AG04450 (cell line): ENCODE measurements at places on chromosomes 3 and 15.

DNA sequence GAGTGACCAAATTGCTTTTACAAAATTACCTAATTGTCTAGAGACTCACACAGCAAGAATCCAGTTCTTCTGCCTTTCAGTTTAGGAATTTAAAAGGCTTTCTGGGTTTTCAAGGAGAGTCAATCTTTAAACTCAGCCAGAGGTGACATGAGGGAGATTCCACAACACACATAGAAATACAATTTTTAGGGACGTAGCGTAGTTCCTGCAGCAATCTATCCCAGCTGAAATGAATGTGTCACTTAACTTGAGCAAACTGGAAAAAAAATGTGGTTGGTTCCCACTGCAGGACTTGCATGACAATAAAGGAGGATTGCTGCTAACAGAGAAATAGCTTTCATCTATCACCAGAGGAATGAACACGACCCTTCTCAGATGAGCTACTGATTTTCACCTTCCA, 269.7 kb downstream of the OTOL1 start:
- DNase-seq = no peak

DNA sequence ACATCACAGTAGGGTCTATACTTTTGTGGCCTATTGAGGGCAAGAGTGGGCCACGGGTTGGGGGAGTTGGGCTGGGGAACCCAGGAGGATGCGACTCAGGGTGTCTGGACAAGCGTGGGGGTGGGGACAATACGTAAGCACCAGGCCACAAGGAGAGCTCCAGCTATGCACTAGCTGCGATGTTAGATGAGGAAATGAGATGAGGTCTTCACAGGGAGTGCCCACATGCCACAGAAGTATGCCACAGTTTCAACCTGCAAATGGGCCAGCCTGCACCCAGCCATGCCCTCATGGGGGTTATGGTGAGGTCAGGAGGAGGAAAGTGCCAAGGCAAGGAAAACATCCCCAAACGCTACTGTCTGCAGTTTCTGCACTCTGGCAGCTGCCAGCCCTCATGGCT, 30.5 kb downstream of the CACNA2D2 start:
- no peak for DNase-seq

DNA sequence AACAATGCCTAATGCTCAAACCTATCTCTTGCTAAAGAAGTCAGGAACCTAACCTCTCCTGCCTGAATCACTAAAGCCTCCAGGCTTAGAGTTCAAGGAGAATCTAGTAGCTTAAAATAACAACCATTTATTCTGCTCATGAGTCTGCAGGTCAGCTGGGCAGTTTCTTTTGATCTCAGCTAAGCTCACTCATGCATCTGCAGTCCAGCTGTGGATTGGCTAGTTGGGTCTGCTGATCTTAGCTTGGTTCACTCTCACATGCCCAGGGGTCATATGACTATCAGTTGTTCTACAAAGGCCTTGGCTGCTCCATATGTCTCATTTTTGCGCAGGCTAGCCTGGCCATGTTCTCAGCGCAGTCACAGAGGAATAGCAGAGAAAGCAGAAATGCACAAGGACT, 109.2 kb upstream of the STT3B start:
- DNase-seq = peak; percentile 15

- DNase-seq = no peak
These were observed 10.3 kb upstream of the GPR160 start for GRCh38 chr3:170027233-170028102.

DNA sequence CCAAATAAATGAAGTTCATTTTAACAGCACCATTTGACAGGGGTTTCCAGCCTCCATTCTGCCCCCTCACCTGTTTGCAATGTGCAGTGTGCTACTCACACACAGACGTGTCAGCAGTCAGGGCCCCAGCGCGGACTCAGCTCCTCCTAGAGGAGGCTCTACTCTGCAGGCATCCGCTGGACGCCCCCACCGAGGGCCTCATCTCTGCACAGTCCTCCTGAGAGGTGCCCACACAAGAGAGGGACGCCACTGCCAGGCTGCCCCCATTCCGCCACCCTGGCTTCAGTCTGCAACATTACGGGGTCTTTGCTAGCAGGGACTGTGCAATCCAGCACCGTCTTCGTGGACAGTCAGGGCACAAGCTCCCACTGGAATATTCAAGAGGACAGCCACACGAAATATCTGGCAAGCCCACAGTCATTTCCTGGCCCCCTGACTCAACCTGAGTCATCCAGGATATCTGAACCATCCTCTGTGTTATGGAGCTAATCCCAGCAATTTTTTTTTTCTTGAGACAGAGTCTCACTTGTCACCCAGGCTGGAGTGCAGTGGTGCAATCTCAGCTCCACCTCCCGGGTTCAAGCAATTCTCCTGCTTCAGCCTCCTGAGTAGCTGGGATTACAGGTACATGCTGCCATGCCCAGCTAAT, 255.0 kb downstream of the OCA2 start:
- DNase-seq = peak; percentile 6

DNA sequence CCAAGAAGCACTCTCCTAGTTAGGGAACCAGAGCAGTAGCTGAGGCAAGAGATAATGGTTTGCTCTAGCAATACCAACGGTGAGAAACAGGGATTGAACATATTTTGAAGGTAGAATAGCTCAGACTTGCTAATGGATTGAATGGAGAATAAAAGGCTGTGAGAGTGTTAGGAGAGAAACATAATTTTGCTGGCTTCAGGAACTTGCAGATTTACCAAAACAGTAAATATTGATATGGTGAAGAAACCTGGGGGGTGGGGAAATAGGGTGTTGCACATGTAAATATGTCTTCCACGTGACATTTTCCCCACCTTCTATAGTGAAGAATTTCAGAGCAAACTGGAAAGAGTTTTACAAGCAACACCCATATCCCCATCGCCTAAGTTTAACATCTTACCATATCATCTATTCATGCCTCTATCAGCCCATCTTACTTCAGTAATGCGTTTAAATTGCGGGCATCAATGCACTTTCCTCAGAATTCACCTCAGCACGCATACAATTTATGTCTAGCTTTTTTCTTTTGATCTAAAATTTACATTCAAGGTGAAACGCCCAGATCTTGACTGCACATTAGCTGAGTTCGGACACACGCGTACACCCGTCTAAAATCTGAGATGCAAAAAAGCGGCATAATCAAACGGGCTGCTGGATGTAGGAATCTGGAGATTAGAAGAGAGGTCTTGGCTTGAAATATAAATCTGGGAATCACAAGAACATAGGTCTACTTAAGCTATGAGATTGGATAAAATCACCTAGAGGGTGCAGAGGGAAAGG, 891 bp upstream of the NR1D2 start:
- DNase-seq = no peak

GRCh38 chr3:28103861-28104260, 137.6 kb upstream of the CMC1 start:
- no peak for DNase-seq

DNA sequence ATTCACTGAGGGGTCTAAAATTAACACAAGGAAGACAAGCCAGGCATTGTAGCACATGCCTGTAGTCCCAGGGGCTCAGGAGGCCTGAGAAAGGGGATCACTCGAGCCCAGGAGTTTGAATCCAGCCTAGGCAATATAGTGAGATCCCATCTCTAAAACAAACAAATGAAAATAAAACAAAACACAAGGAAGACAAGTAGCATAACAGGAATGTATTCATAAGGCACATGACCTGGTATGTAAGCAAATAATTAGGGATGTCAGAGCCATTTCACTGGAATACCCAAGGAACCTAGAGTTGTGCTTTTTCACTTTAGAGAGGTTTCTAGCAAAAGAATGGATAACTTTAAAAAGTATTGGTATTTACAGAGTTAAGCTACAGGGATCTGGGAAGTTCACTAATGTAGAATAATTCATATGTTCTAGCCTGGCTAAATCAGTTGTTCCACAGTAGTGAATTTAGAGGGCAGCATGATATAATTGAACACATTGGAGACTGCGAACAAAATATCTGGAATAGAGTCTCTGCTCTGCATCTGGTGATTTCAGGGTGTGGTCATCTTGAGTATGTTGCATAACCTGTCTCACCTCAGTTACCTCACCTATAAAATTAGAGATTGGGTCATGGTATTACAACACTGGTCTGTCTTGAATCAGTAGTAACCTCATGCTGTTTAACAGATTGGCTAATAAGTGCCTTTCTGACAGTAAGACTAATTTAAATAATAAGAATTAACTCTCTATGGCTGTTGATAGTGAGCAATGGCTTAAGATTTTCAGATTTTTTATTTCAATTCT, 9.3 kb downstream of the GRAMD1C start:
- no peak for DNase-seq

DNA sequence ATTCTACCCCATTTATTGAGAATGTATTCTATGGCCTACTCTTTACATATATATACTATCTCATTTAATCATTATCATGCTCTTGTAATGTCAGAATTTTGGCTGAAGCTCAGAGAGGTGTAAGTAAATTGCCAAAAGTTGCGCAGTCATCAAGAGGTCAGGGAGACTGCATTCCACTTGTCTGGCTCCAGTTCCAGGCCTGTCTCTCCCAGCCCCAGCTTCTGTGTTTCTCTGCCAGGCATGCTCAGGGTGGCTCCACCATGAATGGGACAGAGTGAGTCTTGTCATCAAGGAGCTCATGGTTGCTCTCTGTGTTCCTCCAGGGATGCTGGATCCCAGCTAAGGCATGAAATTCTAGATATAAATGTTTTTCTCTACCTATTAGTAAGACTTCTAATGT, 635.1 kb upstream of the MDFIC2 start:
- DNase-seq = no peak

GRCh38 chr15:98673133-98673532, 24.8 kb downstream of the IGF1R start:
- DNase-seq = no peak

DNA sequence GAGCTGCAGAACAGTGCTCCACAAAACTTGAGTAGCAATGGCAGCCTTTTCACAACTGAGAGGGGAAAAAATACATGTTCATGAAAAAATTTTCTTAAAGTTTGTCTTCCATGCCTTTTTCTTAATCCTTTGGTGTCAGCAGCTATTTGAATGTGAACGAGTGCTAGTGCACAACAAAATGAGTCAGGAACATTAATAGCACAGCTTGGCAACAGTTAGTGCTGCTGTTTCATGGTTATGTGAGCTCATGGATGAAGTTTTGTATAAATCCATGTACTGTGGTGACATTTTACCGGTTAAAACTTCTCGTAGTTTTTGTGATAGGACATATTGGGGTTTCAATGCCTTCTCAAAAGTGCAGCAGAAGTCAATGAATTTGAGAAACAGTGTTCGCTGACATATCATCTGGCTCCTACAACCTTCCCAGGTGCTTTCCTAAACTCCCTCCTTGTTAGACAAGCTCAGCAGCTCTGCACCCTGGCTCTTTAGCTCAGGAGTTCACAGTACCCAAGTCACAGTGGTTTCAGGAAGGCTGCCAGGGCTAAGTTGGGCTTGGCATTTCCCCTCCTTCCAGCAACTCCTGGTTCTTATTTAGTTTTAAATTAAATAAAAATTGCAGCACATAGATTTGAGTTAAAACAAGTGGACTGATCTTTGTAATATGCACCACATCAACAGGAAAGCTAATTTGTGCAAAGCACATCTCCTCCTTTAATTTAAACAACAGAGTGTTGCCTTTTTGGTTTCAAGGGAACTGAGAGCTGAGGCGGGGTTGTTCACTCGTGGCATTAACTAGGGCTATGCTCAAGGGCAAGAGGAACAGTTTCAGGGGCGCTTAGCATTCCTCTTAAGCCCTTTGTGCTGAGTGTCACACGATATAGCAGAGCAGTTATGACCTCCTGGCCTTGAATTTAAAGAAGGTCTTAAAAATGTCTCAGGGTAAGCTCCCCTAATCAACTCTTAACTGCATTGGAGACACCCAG, 362.8 kb downstream of the CHST2 start:
- DNase-seq = no peak

DNA sequence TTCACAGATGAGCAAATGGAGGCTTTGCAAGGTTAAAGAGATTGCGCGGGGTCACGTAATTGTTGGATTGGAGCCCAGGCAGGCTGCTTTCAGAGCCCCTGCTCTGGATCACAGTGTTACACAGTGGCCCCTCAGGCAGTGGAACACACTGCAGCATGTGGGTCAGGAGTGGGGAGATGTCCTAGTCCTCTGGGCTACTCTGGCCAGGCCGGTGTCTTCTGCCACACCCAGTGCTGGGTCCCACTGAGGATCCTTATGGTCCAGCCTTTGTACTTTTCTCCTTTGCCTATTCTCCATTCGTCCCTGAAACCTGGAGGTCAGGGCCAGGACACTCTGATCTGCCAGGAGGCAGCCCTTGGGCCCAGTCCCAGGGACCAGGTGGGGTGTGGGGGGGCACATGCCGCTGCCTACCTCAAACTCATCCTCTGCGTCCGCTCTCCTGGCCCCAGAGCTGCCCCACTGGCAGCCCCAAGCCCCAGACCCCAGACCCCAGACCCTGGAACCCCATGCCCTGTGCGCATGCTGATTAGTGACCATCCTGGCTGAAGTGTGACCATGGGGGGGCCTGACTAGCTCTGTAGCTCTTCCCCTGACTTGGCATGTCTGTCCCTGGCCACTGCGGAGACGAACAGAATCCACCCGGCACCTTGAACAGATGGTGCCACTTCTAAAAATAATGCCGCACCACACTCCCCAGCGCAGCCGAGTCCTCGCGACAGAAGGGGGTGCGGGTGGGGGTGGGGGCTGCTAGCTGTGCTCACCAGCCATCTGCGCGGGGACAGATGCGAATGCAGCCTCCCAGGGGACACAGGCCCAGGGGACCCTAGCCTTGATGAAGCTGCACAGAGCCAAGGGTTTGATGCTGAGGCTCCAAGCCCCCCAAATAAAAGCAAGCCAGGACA, 41.6 kb downstream of the ATP2B2 start:
- no peak for DNase-seq

GRCh38 chr3:9810846-9811245, 784 bp downstream of the TTLL3 start:
- DNase-seq = no peak

DNA sequence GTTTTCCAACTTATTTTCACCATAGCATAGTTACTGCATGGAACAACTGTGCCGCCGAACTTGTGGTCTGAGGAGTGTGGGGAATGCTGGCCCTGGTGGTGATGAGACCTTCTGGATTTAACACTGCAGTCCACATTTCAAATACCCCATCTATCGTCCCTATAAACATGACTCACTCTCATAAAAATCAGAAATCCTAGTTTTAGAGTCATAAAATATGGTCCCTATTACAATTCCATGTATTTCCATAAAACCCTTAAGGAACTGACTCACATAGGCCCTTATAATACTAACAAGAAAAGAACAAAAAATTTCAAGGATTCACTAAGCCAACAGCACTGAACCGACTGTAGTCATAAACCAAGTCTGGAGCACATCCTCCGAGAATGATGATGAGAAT, 147.2 kb downstream of the FOXP1 start:
- DNase-seq = no peak

- no peak for DNase-seq
These were observed 94.6 kb upstream of the SLC6A6 start for GRCh38 chr3:14307656-14308302.

- DNase-seq = no peak
These were observed 191.8 kb downstream of the CGGBP1 start for GRCh38 chr3:87867001-87867400.

DNA sequence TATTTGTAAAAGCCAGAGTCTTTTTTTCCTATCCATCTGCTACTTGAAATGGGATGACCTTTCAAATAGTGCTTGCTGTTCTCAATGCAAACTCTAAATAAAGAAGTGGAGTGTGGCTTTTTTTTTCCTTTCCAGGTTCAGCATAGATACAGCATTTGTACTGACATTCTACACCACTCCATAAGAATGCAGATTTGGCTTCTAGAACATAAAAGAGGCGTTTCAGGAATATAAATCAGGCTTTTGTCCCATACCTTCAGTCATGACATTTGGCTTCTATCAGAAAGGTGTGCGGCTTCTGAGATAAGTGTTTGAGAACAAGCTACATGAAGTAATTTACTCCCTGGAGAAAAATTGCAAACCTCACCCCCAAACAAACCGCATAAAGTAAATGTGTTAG, 553.1 kb downstream of the FHIT start:
- DNase-seq = no peak

GRCh38 chr3:147604136-147604535, 195.0 kb downstream of the ZIC1 start:
- DNase-seq = no peak
